ENCODE measurements at places on chromosomes 13 and 19.

GRCh38 chr19:4362831-4363545 lies 19.6 kb downstream of the MPND start:
- DNase-seq = no peak
- H3K36me3 ChIP-seq = no peaks in the 10 kb centered on the region
- peaks cover 11% of the 10 kb centered on the region for H3K4me1 ChIP-seq
- H3K27ac ChIP-seq = no peak overlapping the region
- H3K27me3 ChIP-seq = no peaks in the 10 kb centered on the region
- H3K4me3 ChIP-seq = no peak overlapping the region

DNA sequence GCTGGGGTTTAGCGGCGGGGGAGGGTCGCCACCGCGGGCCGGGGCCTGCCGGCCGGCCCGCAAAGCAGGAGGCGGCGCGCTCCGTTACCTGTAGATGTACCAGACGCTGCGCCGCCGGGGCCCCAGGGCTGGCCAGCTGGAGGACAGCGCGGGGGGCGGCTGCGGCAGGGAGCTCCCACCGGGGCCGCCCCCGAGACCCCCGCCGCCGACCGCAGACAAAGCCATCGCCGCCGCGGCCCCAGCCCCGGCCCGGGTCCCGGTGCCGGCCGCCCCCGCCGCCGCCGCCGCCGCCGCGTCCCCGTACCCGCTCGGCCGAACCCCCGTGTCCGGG lies 24.8 kb downstream of the SHANK1 start:
- DNase-seq = no peak
- peaks cover 12% of the 10 kb centered on the region for H3K27me3 ChIP-seq
- H3K4me3 ChIP-seq = no peak overlapping the region
- H3K36me3 ChIP-seq = no peaks in the 10 kb centered on the region
- H3K27ac ChIP-seq = no peak overlapping the region

- H3K36me3 ChIP-seq = no peaks in the 10 kb centered on the region
- H3K27ac ChIP-seq = peak overlapping the region; percentile 28
- H3K4me3 ChIP-seq = no peak overlapping the region
- peaks cover 40% of the 10 kb centered on the region for H3K4me1 ChIP-seq
- H3K27me3 ChIP-seq = no peaks in the 10 kb centered on the region
- DNase-seq = no peak
Observed at GRCh38 chr19:18762125-18763023, 28.7 kb downstream of the COMP start.

DNA sequence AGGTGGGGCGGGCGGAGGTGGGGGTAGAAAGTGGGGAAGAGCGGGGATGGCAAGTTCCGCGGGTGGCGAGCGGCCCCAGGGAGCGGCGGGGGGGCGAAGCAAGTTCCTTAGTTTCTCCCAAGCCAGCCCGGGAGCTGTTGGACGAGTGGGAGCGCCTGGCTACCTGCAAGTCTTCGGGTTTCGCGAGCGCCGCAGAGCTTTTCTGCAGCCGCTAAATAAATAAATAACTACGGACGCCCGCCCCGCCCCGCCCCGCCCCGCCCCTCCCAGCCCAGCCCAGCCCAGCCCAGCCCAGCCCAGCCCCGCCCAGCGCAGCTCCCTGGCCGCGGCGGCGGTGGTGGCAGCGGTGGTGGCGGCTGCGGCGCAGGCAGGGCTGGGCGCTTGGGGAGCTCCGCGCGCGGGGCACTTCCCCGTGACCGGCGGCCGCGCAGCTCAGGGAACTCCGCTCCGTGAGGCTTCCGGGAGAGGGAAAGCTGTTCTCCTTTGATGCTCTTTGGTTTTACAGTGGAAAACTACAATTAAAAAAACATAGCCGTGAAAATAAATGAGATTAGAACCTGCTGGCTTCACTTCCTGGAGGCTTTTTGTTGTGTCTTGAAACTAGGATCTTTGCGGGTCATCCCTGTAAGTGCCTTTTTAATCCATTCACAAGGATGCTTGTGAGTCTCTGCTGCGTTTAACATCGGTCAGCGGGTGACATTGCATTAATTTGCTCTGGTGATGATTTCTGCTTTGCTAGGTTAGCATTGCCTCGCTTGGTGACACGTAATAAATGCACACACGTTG lies at the start of gene UBE2L5:
UBE2L5 (plus strand) TSS at position 440 of the 786 bp plus-strand sequence. CDS start 5,498 bp downstream, outside the sequence.
- peak; percentile 97 for DNase-seq
- H3K4me3 ChIP-seq = peak within 1 kb of the TSS; percentile 62
- H3K36me3 ChIP-seq = no peaks in the 10 kb centered on the region
- H3K27me3 ChIP-seq = no peaks in the 10 kb centered on the region

- H3K4me1 ChIP-seq = no peaks in the 10 kb centered on the region
- no peak overlapping the region for H3K27ac ChIP-seq
- no peaks in the 10 kb centered on the region for H3K36me3 ChIP-seq
- no peak overlapping the region for H3K4me3 ChIP-seq
Observed at GRCh38 chr19:42985588-42985987, 40.7 kb downstream of the PSG11 start.

- H3K4me1 ChIP-seq = peaks cover 24% of the 10 kb centered on the region
- peak overlapping the region; percentile 79 for H3K27ac ChIP-seq
- H3K36me3 ChIP-seq = no peaks in the 10 kb centered on the region
Observed at GRCh38 chr19:459724-460511, 915 bp downstream of the SHC2 start.

DNA sequence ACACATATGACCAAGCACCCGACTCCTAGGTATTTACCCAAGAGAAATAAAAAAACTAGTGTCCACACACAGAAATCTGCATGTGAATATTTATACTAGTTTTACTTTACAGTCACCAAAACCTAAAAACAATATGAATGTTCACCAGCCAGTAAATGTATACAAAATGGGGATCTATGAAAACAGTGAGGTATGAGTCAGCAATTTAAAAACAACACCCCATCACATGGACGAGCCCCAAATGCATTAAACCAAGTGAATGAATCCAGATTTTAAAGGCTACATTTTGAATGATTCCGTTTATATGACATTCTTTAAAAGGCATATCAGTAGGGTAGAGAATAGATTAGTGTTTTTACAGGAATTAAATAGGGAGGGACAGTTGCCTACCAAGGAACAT lies 22.1 kb downstream of the SIGLEC7 start:
- H3K4me1 ChIP-seq = no peaks in the 10 kb centered on the region
- no peak overlapping the region for H3K4me3 ChIP-seq
- no peaks in the 10 kb centered on the region for H3K36me3 ChIP-seq
- no peaks in the 10 kb centered on the region for H3K27me3 ChIP-seq
- no peak for DNase-seq

GRCh38 chr13:23560571-23561089 lies 9.6 kb upstream of the TNFRSF19 start:
- no peaks in the 10 kb centered on the region for H3K27me3 ChIP-seq
- no peak overlapping the region for H3K27ac ChIP-seq
- H3K36me3 ChIP-seq = no peaks in the 10 kb centered on the region
- DNase-seq = no peak

- no peaks in the 10 kb centered on the region for H3K36me3 ChIP-seq
- peak overlapping the region; percentile 37 for H3K4me3 ChIP-seq
- H3K27ac ChIP-seq = peak overlapping the region; percentile 2
- H3K27me3 ChIP-seq = peaks cover 12% of the 10 kb centered on the region
Observed at GRCh38 chr13:94712812-94713560, 641 bp upstream of the SOX21 start.

- no peaks in the 10 kb centered on the region for H3K36me3 ChIP-seq
- H3K4me3 ChIP-seq = no peak overlapping the region
- H3K27ac ChIP-seq = no peak overlapping the region
- no peaks in the 10 kb centered on the region for H3K27me3 ChIP-seq
- no peak for DNase-seq
Observed at GRCh38 chr19:31168106-31168625, 181.1 kb downstream of the TSHZ3 start.

DNA sequence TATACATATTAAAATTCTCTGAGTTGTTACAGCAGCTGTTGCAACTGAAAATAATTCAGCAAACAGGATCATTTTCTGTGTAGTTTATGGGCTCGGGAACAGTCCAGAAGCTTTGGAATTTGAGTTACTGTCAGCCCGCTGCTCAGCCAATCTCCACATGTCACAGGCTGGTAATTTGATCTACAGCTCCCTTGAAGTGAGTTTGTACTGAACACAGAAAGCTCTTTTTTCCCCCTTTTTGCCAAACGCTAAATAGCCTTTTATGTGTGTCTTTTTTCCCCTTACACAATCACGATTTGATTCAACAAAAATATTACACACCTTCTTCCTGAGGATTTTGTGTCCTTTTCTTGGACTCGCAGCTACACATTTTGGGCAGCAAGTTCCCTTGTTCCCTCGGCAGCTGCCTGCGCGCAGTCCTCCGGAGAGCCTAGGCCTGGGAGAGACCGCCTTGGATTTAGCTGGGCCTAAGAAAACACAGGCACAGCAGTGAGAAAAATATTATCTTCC lies 371.4 kb downstream of the KCNRG start:
- DNase-seq = no peak
- H3K27ac ChIP-seq = peak overlapping the region; percentile 45
- no peaks in the 10 kb centered on the region for H3K36me3 ChIP-seq
- H3K4me1 ChIP-seq = peaks cover 5% of the 10 kb centered on the region
- H3K4me3 ChIP-seq = no peak overlapping the region
- H3K27me3 ChIP-seq = no peaks in the 10 kb centered on the region

GRCh38 chr19:18193388-18194180 lies 566 bp downstream of the MPV17L2 start:
- no peaks in the 10 kb centered on the region for H3K36me3 ChIP-seq
- no peak for DNase-seq
- peak overlapping the region; percentile 84 for H3K27ac ChIP-seq
- H3K4me3 ChIP-seq = peak overlapping the region; percentile 96
- H3K4me1 ChIP-seq = peaks cover 25% of the 10 kb centered on the region
- no peaks in the 10 kb centered on the region for H3K27me3 ChIP-seq

- H3K4me1 ChIP-seq = no peaks in the 10 kb centered on the region
- no peak overlapping the region for H3K27ac ChIP-seq
- DNase-seq = no peak
- H3K4me3 ChIP-seq = no peak overlapping the region
Observed at GRCh38 chr19:55193481-55193880, 13.4 kb upstream of the SYT5 start.

GRCh38 chr13:74886502-74886901 lies 595.5 kb downstream of the TBC1D4 start:
- H3K36me3 ChIP-seq = no peaks in the 10 kb centered on the region
- no peak for DNase-seq
- no peaks in the 10 kb centered on the region for H3K27me3 ChIP-seq

DNA sequence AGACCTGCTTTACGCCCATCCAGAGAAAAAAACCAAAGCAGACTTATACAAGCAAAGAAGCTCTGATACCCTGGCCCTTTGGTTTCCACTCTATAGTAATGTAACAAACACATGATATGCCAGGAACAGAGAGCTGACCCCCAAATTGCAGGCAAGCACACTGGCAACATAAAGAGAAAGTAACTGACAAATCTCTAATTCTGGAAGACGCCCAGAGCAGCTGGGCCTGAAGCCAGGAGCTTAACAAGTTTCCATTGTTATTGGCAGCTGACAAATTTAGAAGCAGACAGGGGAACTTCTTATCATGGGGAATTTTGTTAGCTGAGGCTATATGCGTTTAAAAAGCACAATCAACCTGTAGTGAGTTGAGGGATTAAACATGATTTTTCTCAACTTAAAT lies 158.0 kb downstream of the DLEU7 start:
- DNase-seq = peak; percentile 6
- no peaks in the 10 kb centered on the region for H3K27me3 ChIP-seq
- H3K36me3 ChIP-seq = no peaks in the 10 kb centered on the region
- peaks cover 1% of the 10 kb centered on the region for H3K4me1 ChIP-seq
- H3K27ac ChIP-seq = no peak overlapping the region
- H3K4me3 ChIP-seq = no peak overlapping the region

DNA sequence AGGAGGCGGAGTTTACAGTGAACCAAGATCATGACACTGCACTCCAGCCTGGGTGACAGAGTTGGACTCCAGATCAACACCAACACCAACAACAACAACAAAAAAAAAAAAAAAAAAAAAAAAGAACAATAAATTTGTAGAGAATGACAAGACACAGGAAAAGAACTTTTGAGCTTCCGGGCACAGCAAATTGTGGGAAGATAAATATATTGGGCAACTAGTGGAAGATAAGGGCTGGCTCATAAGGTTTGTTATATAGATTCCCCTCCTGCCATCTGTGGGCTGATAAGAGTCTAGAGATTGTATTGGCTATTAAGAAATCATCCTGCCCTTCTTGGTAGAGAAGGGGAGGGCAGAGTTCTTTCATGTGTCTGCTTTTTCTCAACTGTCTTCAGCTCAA lies 33.1 kb upstream of the CYP2S1 start:
- H3K4me1 ChIP-seq = no peaks in the 10 kb centered on the region
- H3K4me3 ChIP-seq = no peak overlapping the region
- H3K36me3 ChIP-seq = no peaks in the 10 kb centered on the region
- no peak for DNase-seq
- H3K27ac ChIP-seq = no peak overlapping the region

GRCh38 chr13:109418111-109418510 lies 368.3 kb downstream of the IRS2 start:
- no peaks in the 10 kb centered on the region for H3K36me3 ChIP-seq
- DNase-seq = no peak
- no peaks in the 10 kb centered on the region for H3K4me1 ChIP-seq
- no peak overlapping the region for H3K4me3 ChIP-seq
- H3K27me3 ChIP-seq = no peaks in the 10 kb centered on the region

- peak overlapping the region; percentile 90 for H3K27ac ChIP-seq
- DNase-seq = no peak
- H3K4me1 ChIP-seq = peaks cover 94% of the 10 kb centered on the region
- no peak overlapping the region for H3K4me3 ChIP-seq
Observed at GRCh38 chr19:4376671-4376990, 23.7 kb downstream of the SH3GL1 start.

GRCh38 chr13:45303866-45304265 lies 37.1 kb downstream of the TPT1 start:
- no peaks in the 10 kb centered on the region for H3K4me1 ChIP-seq
- no peak for DNase-seq
- no peaks in the 10 kb centered on the region for H3K36me3 ChIP-seq

DNA sequence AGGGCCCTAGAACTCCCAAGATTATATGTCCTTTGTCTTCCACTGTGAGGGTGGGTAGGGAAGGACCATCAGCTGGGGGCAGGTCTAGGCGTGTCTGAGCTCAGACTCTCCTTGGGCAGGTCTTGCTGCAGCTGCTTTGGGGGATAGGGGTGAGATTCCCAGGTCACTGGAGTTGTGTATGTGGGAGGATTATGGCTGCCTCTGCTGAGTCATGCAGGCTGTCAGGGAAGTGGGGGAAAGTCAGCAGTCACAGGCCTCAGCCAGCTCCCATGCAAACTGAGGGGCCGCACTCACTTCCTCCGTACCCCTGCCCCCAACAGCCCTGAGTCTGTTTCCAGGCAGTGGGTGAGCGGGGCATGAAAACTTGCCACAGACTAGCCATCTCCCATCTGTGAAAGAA lies 600.8 kb downstream of the DIAPH3 start:
- no peaks in the 10 kb centered on the region for H3K4me1 ChIP-seq
- no peaks in the 10 kb centered on the region for H3K36me3 ChIP-seq
- H3K27me3 ChIP-seq = no peaks in the 10 kb centered on the region
- DNase-seq = no peak
- H3K4me3 ChIP-seq = no peak overlapping the region

DNA sequence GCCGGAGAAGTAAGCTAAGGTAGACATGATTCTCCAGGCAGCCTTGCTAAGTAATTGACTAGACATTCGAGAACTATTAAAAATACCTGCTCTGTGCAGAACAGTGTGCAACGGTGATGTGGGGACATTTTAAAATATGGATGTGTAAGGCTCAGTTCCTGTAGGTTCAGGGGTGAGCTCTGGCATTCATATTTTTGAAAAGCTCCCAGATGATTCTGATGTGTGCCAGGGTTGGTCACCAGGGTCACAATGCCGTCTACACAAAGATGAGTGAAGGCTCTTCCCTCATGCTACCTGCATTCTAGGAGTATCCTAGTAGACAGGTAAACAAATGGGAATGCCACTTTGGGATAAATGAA lies 702 bp upstream of the EPSTI1 start:
- no peaks in the 10 kb centered on the region for H3K36me3 ChIP-seq
- no peaks in the 10 kb centered on the region for H3K27me3 ChIP-seq
- H3K4me1 ChIP-seq = peaks cover 21% of the 10 kb centered on the region
- no peak for DNase-seq
- H3K4me3 ChIP-seq = peak overlapping the region; percentile 70
